Dermis lymphatic vessel endothelial cell (primary cell): ENCODE measurements at places on chromosomes 12 and 14. TPM values are rescaled to one million over a fixed set of nuclear protein-coding genes. Genes with fewer than 3 reads are reported as not detected.

The MYBPC1 gene
- total RNA-seq = not detected in 2 replicates

The TRPV4 gene
- 1.5 TPM in 2 replicates for total RNA-seq

The LHX5 gene
- not detected in 2 replicates for total RNA-seq

The CD9 gene
- total RNA-seq = 958 and 1,785 TPM in 2 replicates

The HOXC10 gene
- not detected in 2 replicates for total RNA-seq

The IL31 gene
- total RNA-seq = not detected in 2 replicates

The GARIN6 gene
- not detected in 2 replicates for total RNA-seq

The CISTR gene
- not detected in 2 replicates for total RNA-seq

The B3GNT4 gene
- under 0.01 and 0.17 TPM in 2 replicates for total RNA-seq

The TPH2 gene
- not detected in 2 replicates for total RNA-seq

The LAG3 gene
- 0.09 and 0.22 TPM in 2 replicates for total RNA-seq

The HOTAIR gene
- not detected in 2 replicates for total RNA-seq

The CABP1 gene
- not detected in 2 replicates for total RNA-seq

The PLEKHD1 gene
- total RNA-seq = under 0.01 TPM in 2 replicates

The DUSP6 gene
- total RNA-seq = 478 and 561 TPM in 2 replicates

The PLEK2 gene
- total RNA-seq = 0.43 TPM in 2 replicates

The KCNH3 gene
- 0.09 TPM in 1 of 2 replicates, not detected in the other for total RNA-seq

The OLR1 gene
- under 0.01 TPM in 1 of 2 replicates, not detected in the other for total RNA-seq

The GNB3 gene
- 0.11 and 0.26 TPM in 2 replicates for total RNA-seq

The CLEC9A gene
- not detected in 2 replicates for total RNA-seq

The VWF gene
- total RNA-seq = 1,035 and 2,002 TPM in 2 replicates

The BLOC1S1 gene
- total RNA-seq = 54.9 and 58.2 TPM in 2 replicates

The PRR13 gene
- 11.2 and 11.8 TPM in 2 replicates for total RNA-seq

The MYO1H gene
- total RNA-seq = not detected in 2 replicates

The SLC41A2 gene
- total RNA-seq = 3.7 and 4.3 TPM in 2 replicates

The RBP5 gene
- total RNA-seq = 0.22 and 0.26 TPM in 2 replicates

The PTPRO gene
- not detected in 2 replicates for total RNA-seq

The SLC8A3 gene
- total RNA-seq = 0.17 and 0.33 TPM in 2 replicates

The LRRC10 gene
- total RNA-seq = not detected in 2 replicates

The ZNF605 gene
- 3.9 and 4.1 TPM in 2 replicates for total RNA-seq

The TMPRSS12 gene
- total RNA-seq = not detected in 2 replicates

The INHBE gene
- total RNA-seq = not detected in 2 replicates

The RIC8B gene
- 9.8 and 13.6 TPM in 2 replicates for total RNA-seq

The HSPB8 gene
- total RNA-seq = 0.77 and 0.98 TPM in 2 replicates

The PSMC1 gene
- 103 and 124 TPM in 2 replicates for total RNA-seq

The EVL gene
- 6.6 and 12.1 TPM in 2 replicates for total RNA-seq

The NFYB gene
- 12.0 and 18.1 TPM in 2 replicates for total RNA-seq

The CLBA1 gene
- 4.1 and 5.7 TPM in 2 replicates for total RNA-seq

The PMEL gene
- 0.60 and 0.76 TPM in 2 replicates for total RNA-seq

The ADAMTS20 gene
- total RNA-seq = not detected in 2 replicates

The MRPS35 gene
- total RNA-seq = 25.7 and 37.9 TPM in 2 replicates

The IRAK3 gene
- 14.7 and 16.5 TPM in 2 replicates for total RNA-seq

The CRIP1 gene
- total RNA-seq = 0.54 and 0.86 TPM in 2 replicates
